Naive thymus-derived CD4-positive, alpha-beta T cell (primary cell): ENCODE measurements at places on chromosomes 5 and 9. TPM values are rescaled to one million over a fixed set of nuclear protein-coding genes. Genes with fewer than 3 reads are reported as not detected.

DNA sequence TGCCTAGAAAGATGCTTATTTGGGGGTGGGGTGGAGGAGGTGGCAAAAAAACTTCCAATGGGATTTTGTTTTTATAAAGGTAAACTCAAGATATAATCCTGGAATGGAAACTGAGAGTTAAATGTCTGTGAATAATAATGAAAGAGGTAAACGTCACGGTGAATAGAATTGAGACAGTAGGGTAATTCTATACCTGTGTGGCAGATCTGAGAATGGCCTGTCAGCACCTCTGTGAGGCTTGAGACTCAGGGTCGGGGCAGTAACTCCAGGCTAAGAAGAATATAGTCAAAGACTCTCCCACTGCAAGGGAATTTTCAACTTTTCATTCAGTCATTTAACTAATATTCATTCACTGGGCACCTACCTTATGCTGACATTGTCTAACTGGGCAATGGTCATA lies 581.2 kb upstream of the ZNF608 start:
- DNase-seq = no peak

DNA sequence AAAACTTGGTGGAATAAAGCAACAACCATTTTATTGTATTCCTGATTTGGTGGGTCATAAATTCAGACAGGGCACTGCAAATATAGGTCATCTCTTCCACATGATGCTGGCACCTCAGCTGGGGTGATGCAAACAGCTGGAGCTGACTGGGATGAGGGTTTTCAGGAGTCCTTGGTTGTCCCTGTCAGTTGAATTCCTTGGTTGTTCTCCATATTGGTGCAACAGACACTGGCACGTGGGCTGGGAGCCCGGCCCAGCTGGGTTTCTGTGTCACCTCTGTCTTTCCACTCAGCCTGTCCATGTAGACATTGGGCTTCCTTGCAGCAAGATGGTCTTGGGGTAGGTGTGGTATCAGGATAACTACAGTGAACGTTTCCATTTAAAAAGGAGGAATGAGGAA lies 518.0 kb upstream of the MEF2C start:
- DNase-seq = no peak

DNA sequence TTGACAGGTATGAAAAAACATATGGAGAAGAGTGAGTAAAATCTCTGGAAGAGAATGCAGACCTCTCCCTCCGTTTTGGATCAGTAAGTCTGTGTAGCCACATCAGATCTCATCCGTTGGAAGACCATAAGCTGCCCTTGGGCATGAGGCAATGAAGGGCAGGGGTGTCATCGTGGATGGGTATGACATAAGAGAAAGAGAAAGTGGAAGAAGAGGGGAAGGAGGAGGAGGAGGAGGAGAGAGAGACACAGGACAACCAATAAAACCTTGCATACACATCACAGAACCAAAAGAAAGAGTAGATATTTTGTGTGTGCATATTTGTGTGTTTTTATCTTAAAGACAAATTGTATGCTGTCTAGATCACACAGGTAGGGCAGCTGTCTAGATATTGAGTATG lies 50.7 kb downstream of the PRRC1 start:
- DNase-seq = no peak

CAMSAP1 gene
- polyA plus RNA-seq = 4.0 TPM
